ENCODE measurements at places on chromosomes 5 and 9.

GRCh38 chr5:151597749-151598148 lies 6.6 kb upstream of the FAT2 start:
- DNase-seq: no peak

DNA sequence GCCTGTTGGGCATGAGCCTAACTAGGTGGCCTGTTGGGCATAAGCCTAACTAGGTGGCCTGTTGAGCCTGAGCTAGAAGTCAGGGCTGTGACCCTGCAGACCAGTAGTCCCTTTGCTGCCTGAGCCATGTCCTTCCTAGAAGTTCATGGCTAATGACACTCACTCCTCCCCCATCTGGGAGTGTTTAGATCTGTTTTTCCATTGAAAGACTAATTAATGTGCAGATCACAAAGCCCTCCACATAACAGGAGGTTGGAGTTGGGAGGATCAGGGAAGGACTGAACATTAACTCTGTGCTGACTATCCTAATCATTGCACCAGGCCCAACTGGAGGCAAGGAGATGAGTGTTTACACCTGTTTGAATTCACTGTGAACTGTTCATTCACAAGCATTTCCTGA lies 27.6 kb downstream of the SLC25A48 start:
- no peak for DNase-seq

DNA sequence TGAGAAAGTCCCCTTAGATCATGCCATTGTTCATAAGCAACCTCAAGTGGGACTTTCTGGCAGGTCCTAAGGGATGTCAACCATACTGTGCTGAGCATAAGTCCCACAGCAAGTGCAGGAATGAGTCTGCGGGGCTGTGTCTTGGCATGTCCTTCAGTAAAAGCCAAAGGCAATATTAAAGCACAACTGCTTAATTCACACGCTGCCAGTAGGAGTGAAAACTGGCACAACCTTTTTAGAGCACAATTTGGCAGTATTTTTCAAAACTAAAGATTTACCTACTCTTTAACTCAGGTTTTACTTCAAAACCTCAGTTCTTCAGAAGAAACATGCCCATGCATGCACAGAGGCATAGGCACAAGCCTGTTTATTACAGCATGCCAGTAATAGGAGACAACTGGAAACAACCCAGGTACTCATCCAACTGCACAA lies 24.4 kb upstream of the SMAD5 start:
- DNase-seq: no peak

DNA sequence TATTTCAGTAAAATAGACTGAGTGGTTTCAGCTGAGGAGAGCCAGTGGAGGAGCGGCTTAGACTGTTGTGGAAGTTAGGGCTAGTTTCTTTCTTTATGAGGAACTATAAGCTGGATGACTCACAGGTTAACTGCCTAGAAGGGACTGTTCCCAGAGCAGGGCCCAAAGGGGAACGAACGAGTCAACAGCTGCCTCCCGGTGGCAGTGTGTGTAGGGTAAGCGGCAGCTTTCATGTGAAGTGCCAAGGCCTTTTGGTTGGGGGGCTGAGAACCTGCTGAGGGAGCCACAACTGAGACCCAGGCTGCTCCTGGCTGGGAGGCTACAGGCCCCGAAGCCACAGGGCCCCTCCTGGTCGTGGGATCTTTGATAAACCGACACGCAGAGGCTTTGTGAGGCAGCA lies 7.0 kb downstream of the SQSTM1 start:
- peak; percentile 69 for DNase-seq

DNA sequence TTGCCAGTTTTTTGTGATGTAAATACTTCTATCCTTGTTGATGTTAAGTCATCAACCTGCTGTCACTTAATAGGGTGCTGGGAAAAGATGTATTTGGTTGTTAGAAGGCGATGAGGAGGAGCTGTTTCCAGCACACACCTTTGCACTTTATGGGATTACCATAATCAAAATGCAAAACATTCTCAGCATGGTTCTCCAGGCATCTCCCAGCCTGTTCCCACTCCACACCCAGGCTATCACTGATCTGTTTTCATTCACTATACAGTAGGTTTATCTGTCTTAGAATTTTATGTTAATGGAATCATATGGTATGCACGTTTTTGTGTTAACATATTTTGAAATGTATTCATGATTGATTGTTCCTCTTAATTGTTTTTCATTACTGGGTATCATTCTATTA lies 35.9 kb downstream of the PCSK5 start:
- no peak for DNase-seq

- DNase-seq: no peak
Measured at GRCh38 chr5:1357946-1358725, 13.2 kb upstream of the CLPTM1L start.
